ENCODE measurements at places on chromosomes 13 and 19. TPM values are rescaled to one million over a fixed set of nuclear protein-coding genes. Genes with fewer than 3 reads are reported as not detected.
A peak's percentile ranks its signal among the peaks of the same experiment; 100 is the strongest.

The RNF113B gene
- not detected for total RNA-seq

DNA sequence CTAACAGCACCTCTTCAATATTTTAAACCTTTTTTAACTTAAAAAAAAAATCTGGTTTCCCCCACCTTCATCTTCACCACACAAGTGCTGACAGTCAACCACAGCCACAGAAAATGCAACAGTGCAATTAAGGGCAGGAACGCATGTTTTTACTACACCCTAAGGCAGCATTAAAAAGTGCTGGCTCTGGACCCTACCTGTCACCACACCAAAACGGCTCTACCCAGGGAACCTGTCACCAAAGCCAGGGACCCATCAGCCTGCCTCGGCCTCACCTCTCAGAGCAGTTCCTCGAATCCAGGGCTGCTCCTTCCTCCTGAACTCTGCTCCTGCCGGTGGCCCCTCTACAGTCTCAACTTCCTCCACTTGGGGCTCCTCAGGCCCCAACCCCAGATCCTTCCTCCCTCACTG, 22.5 kb upstream of the SLC35E1 start:
- DNase-seq = no peak

GRCh38 chr19:1566392-1567115, 1.6 kb downstream of the MEX3D start:
- peak; percentile 84 for DNase-seq

- DNase-seq = no peak
Observed at GRCh38 chr19:46610851-46611770, 10.0 kb downstream of the CALM3 start.

- DNase-seq = no peak
Observed at GRCh38 chr19:35932291-35932936, 3.8 kb upstream of the LRFN3 start.

The RYR1 gene
- total RNA-seq = 117 TPM

The C19orf44 gene
- total RNA-seq = 5.0 TPM

Data from glutamatergic neuron (in vitro differentiated cells).